SK-N-SH treated with all-trans-retinoic acid at 6 μM for 48 hours (cell line): ENCODE measurements at places on chromosomes 7 and 10.
A peak's percentile ranks its signal among the peaks of the same experiment; 100 is the strongest.

GRCh38 chr10:33507662-33508425, 173.4 kb upstream of the NRP1 start:
- no peak for ATAC-seq

GRCh38 chr7:2222516-2222915, 10.2 kb downstream of the MAD1L1 start:
- ATAC-seq = no peak

DNA sequence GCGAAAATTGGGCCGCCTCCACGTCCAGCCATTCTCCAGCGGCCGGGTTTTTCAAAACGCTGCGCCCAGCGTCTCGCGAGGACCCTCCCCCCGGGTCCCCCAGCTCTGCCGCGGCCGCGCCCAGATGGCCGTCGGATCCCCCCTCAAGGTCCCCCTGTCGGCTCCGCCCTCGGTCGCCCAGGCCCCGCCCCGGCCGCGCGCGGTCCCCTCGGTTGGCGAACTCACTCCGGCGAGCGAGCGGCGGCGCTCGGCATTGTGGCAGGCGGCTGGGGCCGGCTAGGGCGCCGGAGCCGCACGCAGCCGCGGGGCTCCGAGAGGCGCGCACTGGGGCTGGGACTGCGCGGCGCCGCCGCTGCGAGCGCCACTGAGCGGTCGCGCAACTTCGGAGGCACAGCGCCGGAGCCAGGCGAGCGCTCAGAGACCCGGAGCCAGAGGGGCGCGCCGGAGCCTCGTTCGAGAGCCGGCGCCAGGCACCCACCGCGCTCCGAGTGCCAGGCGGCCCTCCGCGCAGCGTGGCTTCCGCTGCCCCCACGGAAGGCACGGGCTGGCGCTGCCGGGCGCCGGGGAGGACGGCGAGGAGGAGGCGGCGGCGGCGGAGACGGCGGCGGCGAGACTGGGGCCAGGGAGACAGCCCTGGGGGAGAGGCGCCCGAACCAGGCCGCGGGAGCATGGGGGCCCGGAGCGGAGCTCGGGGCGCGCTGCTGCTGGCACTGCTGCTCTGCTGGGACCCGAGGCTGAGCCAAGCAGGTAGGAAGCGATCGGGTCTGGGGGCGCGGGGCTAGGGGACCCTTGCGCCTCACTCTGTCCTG, at the start of gene UNC5B:
TSS of gene UNC5B (plus strand) at position 253 of the 809 bp plus-strand sequence. CDS start at position 669, 416 bp downstream.
- peak; percentile 79 for ATAC-seq

- peak; percentile 66 for ATAC-seq
Measured at GRCh38 chr7:105664816-105665525, 83.7 kb upstream of the EFCAB10 start.
